ENCODE measurements at places on chromosomes 6 and 20. TPM values are rescaled to one million over a fixed set of nuclear protein-coding genes. Genes with fewer than 3 reads are reported as not detected.
A peak's percentile ranks its signal among the peaks of the same experiment; 100 is the strongest.

PPP1R18 gene
- 49.9 TPM for total RNA-seq

SERPINB6 gene
- total RNA-seq, result 115 TPM

FAM209B gene
- total RNA-seq, result not detected

TRAPPC3L gene
- 0.17 TPM for total RNA-seq

HMGCLL1 gene
- not detected for total RNA-seq

TEAD3 gene
- 7.1 TPM for total RNA-seq

DNA sequence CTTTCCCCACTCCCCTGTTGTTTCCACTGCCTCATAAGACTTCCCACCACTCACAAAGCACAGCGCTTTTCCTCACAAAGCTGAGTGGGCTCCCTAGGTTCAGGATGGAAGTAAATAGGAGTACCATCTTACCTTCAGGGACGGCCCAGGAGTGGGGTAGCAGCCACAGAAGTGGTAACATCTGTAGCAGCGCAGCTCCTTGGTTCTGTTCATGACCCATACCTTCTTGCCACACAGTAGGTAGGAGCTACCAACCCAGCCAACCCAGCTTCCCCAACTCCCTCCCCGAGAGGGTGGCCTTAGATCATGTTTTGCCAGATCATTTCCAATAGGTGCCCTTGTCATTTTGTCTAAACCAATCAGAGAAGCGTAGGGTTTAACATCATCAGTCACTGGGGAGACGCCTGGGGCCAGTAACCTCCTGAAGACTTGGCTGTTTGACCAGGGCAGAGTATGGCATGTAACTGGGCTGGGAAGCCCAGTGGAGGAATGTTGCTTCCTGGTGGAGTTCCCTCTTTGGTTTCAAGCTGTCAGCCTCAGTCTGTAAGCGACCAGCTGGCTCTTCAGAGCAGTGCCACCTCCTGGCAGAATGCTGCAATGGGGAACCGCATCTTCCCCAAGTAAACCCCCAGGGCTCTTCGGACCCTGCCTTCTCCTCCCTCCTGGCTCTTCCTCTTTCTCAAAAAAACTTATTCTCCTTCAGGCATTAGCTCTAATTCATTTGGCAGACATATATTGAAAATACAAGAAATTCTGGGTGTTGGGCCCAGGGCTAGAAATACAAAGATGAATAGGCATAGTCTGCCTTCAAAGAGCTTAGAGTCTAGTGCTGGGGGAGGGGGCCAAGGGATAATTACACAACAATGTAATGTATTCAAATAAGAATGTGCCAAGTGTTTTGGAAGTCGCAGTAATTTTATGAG is at the start of gene HLA-DMA:
TSS of gene HLA-DMA (minus strand) at position 281 of the 923 bp plus-strand sequence. CDS start at position 220, 61 bp downstream.
- peak; percentile 81 for DNase-seq

DNA sequence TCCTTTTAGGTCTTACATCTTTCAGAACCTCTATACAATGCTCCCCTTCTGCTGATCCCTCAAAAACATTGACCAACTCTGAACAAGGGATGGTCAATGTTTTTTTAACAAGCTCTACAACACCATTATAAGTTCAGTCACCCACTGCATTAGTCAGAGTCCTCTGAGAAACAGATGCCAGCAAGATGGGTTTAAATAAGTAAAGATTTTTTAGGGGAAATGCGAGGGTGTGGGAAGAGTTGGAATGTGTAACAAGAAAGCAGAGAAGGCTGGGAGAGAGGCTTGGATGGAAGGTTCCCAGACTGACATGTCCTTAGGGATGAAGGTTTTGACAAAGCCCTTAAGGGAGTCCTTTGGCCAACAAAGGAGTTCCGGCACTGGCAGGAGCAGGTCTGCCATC is 478.3 kb downstream of the FRK start:
- no peak for DNase-seq

- DNase-seq, result no peak
Measured at GRCh38 chr6:104566411-104566810, 293.3 kb downstream of the HACE1 start.

DNA sequence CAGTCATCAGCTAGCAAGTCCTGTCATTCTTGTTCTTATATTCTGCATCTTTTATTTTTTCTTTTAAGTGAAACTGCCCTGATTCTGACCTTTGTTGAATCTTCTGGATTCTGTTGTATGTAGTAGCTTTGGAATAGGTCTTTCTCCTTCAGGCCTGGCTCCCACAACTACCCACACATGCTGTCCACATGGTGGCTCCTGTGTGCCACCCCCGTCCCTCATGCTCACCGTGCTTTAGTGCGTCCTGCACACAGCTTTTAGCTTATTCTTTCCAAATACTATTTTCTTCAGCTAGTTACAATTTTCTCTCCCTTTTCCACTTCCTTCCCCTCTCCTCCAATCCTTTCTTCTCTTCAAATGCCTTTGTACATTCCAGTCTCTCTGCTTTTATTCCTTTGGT is 61.8 kb downstream of the CTNNBL1 start:
- no peak for DNase-seq

DNA sequence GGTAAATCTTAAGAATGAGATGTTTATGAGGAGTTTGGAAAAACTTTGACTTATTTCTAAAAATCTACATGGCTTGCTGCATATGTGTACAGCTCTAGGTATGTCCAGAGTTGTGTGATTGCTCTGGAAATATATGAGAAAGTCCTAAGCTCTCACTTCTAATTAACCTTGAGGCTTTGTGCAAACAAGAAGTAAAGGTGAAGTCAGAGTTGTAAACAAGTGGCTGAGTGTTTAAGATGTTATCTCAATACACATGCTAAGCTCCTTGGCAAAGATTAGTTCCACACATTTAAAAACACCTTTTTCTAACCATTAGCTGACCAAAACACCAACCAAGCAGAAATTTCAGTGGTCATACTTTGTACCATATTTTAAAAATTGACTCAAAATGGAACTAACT is 684.2 kb downstream of the HTR1B start:
- DNase-seq, result no peak

- no peak for DNase-seq
Measured at GRCh38 chr6:92559611-92560010, 859.7 kb downstream of the EPHA7 start.

DNA sequence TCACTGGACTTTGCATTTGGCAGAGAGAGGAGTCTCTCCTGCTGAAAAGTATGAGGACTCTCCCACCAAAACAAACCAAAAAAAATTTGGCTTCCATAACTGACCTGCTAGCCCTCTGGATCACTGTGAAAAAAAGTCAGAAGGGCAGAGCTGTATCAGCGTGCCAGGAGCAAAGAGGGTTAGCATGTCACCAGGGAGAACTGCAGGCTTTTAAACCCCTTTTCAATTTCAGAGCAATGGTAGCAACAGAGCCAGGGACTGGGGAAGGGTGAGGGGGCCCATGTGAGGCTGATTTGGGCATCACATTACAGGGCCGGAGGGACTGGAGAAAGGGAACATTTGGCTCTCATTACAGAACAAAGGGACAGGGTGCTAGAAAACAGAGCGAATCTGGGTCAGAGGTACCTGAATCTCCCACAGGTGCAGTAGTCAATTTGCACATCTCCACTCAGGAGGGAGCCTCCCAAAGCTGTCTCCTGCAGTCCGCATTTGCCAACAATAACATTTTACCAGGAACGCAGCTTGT is 185.7 kb upstream of the EYA4 start:
- no peak for DNase-seq

GRCh38 chr6:112014483-112014882 is 39.4 kb upstream of the CCN6 start:
- DNase-seq, result no peak

DNA sequence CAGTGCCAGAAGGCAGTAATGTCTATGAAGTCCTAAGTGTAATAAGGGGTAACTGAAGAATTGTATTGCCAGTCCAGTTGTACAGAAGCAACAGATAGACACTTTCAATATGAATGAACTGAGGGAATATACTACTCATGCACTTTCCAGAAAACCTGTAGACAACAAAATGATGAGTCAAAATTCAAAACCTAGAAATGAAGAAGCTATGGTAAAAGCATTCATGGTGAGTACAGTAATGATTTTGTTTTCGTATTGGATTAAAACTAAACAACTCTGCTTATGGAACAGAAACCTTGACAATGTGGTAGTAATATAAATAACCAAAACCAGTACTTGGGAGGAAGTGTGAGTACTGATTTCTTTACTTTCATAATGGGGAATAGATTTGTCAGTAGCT is 35.0 kb downstream of the ARMC2 start:
- DNase-seq, result no peak

DNA sequence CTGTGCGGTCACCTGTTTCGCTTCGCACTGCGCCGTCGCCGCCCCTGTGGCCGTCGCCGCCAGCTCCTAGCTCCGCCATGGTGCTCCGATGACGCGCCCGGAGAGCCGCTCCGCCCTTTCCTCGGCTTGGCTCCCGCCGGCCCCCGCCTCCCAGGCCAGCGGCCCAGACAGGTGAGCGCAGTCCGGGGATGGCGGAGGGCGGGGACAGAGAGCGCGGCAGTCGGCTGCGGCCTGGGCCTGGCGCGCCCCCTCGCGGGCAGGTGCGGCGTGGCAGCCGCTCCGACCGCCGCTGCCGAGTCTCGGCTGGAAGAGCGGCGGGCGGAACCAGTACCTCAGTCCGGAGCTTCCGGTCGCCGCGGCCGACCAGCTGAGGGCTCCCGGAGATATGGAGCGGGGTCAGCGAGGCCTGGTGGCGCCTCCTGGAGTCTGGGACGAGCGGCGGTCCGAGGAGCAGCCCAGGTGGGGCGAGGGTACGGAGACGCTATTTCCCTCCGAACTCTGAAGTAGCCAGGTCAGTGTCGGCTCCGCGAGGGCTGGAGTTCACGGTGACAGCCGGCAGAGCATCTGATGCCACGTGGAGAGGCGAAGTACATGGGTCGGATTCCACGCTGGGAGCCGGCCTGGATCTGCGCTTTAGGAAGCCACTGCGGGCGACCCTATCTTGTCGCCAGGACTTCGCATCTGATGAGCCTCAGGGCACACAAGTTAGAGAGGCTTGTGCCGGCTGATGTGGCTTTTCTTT is at the start of gene MAP7:
TSS of gene MAP7 (minus strand) at position 93 of the 742 bp plus-strand sequence. CDS start at position 79, 14 bp downstream.
- peak; percentile 11 for DNase-seq

DNA sequence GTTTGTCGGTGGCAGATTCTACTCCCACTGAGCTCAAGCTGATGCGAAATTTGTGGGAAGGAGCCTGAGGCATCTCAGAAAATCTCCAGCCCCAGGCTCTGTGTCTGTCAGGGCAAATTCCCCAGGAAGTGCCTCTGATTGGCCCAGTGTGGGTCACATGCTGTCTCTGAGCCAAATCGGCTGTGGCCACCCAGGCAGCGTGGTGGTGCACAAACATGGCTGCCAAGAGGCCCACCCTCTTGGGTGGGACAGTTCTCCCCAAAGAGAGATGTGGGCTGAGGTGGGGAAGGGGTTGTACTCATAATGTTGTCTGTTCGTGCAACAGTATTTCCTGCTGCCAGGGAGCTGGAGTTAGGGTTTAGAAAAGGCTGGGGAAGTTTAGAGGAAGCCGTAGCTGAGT is 130.6 kb downstream of the BMP7 start:
- no peak for DNase-seq

- DNase-seq, result no peak
Measured at GRCh38 chr6:123764722-123765121, 38.9 kb upstream of the NKAIN2 start.

- no peak for DNase-seq
Measured at GRCh38 chr6:27617046-27617687, 144.3 kb upstream of the ZNF184 start.

GRCh38 chr6:170024940-170025339 is 265.9 kb downstream of the DLL1 start:
- DNase-seq, result peak; percentile 68

GRCh38 chr20:57048027-57048869 is 218.2 kb downstream of the BMP7 start:
- peak; percentile 90 for DNase-seq

DNA sequence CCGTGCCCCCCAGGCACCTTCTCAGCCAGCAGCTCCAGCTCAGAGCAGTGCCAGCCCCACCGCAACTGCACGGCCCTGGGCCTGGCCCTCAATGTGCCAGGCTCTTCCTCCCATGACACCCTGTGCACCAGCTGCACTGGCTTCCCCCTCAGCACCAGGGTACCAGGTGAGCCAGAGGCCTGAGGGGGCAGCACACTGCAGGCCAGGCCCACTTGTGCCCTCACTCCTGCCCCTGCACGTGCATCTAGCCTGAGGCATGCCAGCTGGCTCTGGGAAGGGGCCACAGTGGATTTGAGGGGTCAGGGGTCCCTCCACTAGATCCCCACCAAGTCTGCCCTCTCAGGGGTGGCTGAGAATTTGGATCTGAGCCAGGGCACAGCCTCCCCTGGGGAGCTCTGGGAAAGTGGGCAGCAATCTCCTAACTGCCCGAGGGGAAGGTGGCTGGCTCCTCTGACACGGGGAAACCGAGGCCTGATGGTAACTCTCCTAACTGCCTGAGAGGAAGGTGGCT is 960 bp downstream of the TNFRSF6B start:
- no peak for DNase-seq

DNA sequence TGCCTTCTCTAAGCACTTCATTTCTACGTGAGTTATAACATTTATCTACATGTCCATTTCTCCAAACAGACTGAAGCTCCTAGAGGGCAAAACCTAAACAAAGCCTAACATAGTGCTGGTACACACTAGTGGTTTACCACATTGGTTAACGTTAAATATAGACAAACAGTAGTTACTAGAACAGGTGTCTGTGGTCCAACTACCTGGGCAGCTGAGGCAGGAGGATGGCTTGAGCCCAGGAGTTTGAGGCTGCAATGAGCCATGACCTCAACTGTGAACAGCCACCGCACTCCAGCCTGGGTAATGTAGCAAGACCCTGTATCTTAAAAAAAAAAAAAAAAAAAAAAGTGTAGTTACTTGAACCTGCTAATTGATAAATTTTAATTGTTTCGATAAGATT is 26.5 kb downstream of the PTPRK start:
- no peak for DNase-seq

All from H4 (cell line).